ENCODE measurements at places on chromosomes 6 and 20.
A peak's percentile ranks its signal among the peaks of the same experiment; 100 is the strongest.

- DNase-seq = no peak
Observed at GRCh38 chr20:44392776-44393607, 37.5 kb downstream of the HNF4A start.

DNA sequence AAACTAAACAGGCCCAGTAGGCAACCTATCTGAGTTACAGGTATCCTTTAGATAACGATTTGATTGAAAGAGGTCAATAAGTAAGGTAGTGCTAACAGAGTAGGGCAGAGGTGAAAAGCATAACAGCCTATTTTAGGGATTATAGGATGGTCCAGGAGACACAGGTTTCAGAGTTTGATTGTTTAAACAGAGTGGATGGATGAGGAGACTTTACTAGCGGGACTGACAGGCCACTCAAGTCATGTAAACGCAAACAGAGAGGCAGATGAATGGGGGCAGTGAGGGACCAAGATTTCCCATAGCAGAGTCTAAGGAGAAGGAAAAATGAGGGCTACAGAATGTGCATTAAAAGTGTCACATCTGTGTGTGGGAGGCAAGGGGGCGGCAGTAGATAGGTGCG, 4.8 kb downstream of the NEDD9 start:
- no peak for DNase-seq

DNA sequence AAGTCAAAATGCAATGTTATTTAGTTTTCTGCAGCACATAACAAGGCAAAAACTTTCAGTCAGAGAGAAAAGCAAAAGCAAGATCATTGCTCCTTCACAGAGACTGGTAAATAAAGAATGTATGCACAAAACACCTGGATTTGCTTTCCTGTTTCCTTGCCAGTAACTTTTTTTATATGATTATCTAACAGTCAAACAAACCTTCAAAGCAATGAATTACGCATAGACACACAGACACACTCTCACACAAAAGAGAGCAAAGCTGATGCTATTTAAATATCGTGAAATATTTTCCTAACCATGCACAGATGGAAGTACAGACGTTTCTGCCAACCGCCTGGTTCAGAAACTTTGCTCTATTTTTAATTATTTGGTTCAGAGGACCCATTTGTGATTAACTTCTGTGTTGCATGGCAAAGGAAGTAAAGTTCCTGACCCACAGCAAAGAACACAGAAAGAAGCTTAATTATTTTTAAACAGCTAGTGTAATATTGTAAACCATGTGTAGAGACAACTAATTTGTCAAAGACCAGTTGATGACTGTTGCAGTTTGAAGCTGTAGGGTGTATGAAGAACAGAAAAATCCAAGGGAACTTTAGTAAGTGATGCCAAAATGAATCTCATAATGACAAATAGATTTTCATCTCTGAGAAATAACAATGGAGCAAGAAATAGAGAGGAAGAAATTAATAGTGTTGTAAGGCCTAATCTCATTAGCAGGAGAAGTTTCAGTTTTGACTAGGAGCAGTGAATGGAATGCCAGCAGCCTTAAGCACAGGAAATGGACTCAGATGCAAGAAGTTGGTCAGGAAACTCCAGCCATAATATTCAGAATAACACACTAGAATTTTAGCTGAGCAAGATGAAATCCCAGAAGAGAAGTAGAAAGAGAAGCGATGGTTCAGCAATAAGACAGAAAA, 24.1 kb downstream of the ATXN1 start:
- no peak for DNase-seq

DNA sequence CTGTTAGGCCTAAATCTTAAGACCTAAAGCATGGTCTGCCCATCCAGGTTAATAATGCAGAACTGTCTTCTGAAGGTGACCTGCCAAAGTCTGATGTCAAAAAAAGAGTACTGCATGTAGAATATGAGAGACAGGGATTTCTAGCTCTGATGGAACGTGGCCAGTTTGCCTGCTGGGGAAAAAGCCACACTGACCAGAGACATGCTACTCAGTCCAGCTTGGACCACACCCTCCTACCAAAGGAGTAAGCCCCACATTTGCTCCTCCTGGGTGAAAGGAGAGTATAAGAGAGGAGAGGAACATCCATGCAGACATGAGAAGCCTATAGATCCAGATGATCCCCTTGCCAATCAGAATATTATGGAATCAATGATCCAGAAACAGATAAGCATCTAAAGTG, 229.9 kb upstream of the RUNX2 start:
- no peak for DNase-seq

DNA sequence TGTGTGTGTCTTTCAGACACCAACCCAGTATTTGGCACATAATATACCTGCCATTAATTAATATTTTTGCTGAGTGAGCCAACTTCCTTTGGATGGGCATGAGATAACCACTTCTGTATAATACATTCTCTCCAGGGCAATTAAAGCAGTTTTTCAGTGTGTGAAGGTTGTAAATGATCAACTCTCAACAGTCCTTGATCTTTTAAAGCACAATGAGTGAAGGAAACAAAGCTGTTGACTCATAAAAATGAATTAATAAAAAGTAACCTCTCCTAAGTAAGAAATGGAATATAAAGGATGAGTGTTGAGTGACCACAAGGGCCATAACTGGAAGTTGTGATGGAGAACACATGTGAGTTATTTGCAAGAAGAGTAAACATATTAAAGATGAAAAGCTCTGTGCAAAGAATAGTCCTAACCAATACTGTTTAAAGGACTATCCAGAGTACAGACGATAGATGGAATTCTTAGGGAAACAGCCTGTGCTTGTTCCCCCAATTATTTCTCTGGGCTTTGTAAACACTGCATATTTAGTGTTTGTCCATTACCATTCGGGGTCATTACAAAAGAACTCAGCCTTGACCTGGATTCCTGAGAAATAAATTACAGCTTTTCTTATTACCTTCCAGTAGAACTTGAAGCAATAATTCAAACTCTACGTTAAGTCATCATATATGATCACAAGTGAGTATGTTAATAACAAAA, 446.2 kb downstream of the PLCB1 start:
- DNase-seq = no peak

GRCh38 chr6:42762950-42763349, 17.0 kb upstream of the TBCC start:
- DNase-seq = no peak

DNA sequence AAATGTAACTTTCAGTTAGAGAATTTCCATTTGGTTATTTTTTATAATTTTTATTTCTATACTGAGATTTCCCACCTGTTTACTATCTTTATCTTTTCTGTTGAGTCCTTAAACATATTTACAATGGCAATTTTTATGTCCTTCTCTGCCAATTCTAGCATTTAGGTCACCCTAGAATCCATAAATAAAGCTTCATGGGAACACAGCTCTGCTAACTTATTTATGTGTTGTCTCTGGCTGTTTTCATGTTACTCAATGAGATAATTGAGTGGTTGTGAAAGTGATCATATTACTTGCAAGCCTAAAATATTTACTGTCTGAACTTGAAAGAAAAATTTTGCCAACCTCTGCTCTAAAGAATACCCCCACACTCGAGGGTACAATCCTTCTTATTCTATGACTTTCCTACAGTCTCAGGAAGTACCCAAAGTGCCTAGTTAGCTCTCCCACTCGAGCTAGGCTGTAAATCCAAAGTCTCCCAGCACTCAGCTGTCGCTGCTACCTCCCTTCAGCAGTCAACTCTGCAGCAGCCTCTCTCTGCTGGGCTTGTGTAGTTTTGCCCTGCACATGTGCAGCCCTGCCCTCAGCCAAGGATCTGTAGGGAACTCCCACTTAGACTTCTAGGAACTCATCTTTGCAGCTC, 53.5 kb upstream of the GCLC start:
- DNase-seq = no peak

DNA sequence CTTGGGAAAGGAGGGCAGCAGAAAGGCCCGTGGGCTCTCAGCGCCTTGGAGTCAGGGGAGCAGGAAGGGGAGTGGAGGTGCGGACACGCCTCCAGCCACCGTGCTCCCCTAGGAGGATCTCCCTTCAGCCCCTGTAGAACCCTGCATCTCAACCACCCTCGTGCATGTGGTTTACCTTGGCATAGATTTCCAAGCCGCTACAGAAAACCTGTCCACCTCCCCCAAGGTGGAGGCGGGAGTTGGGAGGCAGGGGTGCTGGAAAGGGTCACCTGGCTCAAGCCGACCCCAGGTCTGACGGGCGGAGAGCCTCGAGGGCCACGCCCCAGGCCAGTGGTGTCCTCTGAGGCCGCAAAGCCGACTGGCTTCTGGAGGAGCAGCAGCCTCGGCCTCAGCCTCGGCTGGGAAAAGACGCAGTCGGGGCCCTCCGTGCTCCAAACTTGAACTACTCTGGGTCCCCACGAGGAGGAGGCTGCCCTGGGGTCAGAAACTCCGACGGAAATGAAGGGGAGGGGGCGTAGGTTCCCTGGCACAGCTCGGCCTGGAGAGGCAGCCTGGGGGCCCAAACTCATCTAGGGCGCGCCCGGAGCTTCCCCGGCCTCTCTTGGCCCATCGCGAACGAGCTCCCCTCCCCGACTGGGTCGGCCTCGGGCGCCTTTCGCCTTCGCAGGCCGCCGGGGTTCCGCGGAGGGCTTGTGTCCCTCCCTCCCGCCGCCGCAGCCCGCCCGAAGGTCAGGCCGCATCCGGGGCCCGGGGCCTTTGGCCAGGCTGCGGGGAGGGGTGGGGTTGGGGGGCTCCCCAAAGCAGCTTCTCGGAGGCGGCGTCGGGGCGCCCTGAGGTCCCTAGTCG, 6.3 kb upstream of the FOXF2 start:
- DNase-seq = no peak

- no peak for DNase-seq
Observed at GRCh38 chr6:133814238-133814637, 74.7 kb upstream of the TCF21 start.

- no peak for DNase-seq
Observed at GRCh38 chr6:147058786-147059385, 145.3 kb upstream of the STXBP5 start.

GRCh38 chr20:16349523-16350260, 223.6 kb downstream of the KIF16B start:
- DNase-seq = no peak

- DNase-seq = no peak
Observed at GRCh38 chr20:15399781-15400180, 1062.4 kb upstream of the FLRT3 start.

- no peak for DNase-seq
Observed at GRCh38 chr6:111843347-111844147, 29.7 kb downstream of the FYN start.

DNA sequence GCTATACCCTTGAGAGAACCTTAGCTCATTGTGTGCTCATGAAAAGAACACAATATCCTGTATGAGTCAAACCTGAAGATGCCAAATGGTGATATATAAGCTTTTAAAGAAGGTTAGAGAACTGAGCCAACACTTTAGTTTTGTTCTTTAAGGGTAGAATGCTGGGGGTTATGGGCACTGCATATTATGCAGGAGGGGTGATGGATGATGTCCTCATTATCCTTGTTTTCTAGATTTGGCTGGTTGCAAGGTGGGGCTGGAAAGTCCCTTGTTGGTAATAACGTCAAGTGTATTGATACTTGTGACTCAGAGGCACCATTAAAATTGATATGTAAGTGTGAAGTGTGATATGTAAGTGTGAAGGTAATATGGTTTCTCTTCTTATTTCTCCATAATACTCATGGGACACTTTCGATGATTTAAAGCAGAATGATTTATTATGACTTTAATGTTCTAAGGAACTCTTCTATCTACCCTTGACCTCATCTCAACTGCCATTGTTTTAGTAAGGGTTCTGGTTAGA, 113.7 kb upstream of the DTNBP1 start:
- no peak for DNase-seq

GRCh38 chr6:38974389-38975151, 74.0 kb upstream of the GLP1R start:
- no peak for DNase-seq

GRCh38 chr6:150370112-150370511, 1.3 kb downstream of the IYD start:
- no peak for DNase-seq

DNA sequence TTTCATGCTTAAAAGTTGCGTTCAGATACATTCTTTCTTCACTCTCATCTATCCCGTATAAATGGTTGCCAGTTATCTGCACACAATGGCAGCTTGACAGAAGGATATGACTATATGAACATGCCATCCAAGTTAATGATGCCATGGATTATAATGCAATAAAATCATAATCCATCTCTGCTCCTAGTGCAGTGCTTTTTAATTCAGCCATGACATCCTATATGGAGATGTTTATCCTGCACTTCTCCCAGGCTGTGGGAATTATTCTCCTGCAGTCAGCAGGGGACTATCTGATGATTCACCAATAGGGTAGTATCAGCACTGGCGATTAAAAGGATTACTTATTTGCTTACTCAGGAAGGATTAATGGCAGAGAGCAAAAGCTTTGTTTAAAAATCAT, 273.8 kb downstream of the SAMD5 start:
- no peak for DNase-seq

DNA sequence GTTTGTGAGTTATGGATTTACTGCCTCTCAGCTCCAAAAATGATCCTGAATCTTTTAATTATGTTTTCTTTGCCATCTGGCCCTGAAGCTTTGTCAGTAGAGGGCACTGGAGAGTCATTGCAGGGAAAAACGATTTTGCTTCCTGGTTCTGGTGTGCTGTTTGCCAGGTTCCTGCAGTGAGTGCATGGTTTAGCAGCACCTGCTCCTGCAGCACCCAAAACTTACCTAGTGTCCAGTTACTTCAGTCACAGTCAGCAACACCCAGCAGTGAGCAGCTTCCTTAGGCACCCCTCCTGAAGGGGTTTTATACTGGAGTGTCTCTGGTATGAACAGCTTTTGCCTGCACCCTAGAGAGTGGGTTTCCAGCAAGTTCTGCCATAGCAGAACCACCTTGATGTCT, 6.0 kb upstream of the TRIM26 start:
- DNase-seq = peak; percentile 43
